ENCODE measurements at places on chromosomes 7 and 10. TPM values are rescaled to one million over a fixed set of nuclear protein-coding genes. Genes with fewer than 3 reads are reported as not detected.

- peak; percentile 85 for DNase-seq
These were observed 27.0 kb downstream of the AOC1 start for GRCh38 chr7:150879345-150879744.

GRCh38 chr10:10096296-10096695, 921.4 kb upstream of the CELF2 start:
- no peak for DNase-seq

- DNase-seq = no peak
These were observed 161.5 kb downstream of the FGFR2 start for GRCh38 chr10:121436630-121437341.

DNA sequence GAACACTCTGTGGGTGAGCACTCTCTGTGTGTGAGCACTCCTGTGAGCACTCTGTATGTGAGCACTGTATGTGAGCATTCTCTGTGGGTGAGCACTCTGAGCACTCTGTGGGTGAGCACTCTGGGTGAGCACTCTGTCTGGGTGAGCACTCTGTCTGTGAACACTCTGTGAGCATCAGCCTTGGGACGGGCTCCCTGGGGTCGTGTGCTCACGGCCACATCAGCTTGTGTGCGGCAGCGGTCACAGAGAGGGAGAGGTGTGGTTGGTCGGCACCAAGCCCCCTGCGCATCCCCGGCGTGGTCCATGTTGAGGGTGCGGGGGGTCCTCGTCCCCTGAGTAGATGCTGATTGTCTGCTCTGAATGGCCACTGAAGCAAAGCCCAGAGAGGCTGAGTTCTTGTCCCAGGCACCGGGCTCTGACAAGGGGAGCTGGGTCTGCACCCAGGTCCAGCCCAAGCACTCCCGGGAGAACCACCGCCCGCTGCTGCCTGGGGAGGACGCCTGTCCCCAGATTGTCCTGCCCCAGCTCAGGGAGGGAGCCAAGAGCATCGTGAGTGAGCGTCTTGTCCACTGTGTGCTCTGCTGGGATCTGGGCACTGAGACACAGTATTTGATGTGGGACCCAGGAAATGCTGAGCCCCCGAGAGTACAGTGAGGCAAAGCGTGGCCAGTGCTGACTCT, 143.7 kb downstream of the DNAJB6 start:
- DNase-seq = no peak

Gene PCGF5
- 34.0 TPM for total RNA-seq

Gene IFIT3
- 5.4 TPM for total RNA-seq

- DNase-seq = no peak
These were observed 2.1 kb downstream of the RET start for GRCh38 chr10:43078986-43079273.

GRCh38 chr10:111473361-111473760, 396.5 kb downstream of the ADRA2A start:
- DNase-seq = no peak

Gene PNLIPRP2
- total RNA-seq = not detected

- peak; percentile 47 for DNase-seq
These were observed 17.0 kb downstream of the TMEM130 start for GRCh38 chr7:98852826-98853225.

DNA sequence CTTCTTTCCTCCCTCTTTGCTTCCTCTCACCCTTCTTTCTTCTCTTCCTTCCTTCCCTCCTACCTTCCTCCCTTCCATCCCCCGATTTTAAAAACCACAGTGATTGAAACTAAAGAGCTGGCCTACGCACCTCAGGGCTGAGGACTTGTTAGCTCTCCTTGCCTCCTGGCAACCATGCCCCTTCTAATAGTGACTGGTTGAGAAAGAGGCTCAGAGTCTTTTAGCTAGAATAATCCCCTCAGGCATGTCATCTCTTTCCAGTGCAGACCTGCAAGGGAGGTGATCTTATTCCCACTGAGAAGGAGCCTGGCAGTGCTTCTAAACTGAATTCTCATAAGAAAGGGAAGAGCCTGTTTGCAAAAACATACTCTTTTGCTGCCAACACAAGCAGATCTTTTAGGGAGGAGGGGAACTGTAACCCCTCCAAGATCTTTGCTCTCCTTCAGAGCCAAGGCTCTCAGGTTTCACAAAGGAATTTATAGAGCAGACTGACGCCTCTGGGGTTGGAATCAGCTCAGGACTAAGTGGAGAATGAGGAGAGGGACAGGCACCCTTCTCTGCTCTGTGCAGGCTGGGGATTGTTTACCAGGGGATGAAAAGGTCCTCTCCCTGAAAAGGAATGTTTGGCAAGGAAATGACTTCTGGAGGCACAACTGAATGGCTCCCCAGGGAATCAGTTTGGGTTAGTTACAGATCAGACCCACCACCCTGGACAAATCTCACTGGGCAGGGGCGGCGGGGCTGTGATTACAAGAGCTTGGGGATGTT, 9.4 kb upstream of the ANKRD1 start:
- peak; percentile 82 for DNase-seq

DNA sequence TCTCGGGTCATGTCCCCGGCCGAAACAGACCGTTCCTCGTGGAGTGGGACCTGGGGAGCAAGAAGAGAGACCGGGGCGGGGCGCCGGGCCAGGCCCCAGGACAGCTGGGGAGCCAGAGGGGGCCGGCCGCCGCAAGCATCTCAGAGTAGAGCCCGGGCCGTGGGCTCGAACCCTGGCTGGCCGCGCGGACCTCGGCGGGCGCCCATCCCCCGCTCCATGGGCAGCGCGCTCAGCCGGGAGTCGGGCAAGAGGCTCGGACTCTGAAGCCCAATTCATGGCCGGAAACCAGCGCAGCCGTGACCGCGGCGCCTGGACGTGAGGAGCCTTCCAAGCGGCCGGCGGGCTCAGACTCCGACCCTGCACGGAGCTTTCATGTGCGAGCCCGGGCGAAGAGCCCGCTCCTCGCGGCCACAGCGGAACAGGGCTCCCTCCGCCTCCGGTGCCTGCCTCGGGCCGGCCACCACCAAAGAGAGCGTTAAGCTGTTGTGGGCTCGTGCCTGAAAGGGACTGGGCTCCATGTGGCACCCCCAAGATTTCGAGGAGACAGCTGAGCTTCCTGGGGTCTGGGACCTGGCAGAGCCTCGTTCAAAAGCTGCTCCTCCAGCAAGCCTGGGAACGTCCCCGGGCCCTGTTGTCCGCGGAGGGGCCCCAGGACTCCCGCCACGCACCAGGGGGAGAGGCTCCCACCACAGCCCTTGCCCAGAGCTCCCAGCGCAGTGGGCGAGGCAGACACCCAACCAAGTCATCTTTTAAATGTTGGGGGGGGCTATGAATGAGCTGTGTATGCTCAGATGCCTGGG, 757 bp upstream of the GRID1 start:
- DNase-seq = no peak

GRCh38 chr7:144011458-144012230, 11.5 kb downstream of the OR6B1 start:
- peak; percentile 40 for DNase-seq

- DNase-seq = peak; percentile 74
These were observed 56.7 kb downstream of the MKI67 start for GRCh38 chr10:128069351-128070051.

Gene GET4
- 48.0 TPM for total RNA-seq

- no peak for DNase-seq
These were observed 66.4 kb upstream of the ZNF438 start for GRCh38 chr10:31098046-31098445.

- no peak for DNase-seq
These were observed 11.8 kb downstream of the PON1 start for GRCh38 chr7:95312561-95312960.

Gene UPK3B
- total RNA-seq = 1.0 TPM

Gene OLAH
- not detected for total RNA-seq

Gene DLX6
- total RNA-seq = 0.80 TPM

Gene CUBN
- total RNA-seq = 0.90 TPM

GRCh38 chr10:100625816-100626215, 90.1 kb downstream of the HIF1AN start:
- DNase-seq = no peak

Gene GDF10
- total RNA-seq = not detected

Gene SMKR1
- 0.40 TPM for total RNA-seq

DNA sequence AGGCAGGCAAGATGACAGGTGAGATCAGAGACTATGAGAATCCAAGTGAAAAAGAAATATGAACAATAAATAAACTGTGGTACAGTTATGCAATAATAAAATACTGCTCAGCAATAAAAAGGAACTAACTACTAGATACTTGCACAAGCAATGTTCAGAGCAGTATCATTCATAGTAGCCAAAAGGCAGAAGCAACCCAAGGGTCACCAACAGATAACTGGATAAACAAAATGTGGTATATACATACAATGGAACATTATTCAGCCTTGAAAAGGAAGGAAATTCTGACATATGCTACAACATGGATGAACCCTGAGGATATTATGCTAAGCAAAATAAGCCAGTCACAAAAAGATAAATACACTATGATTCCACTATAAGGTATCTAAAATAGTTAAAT, 76.9 kb upstream of the KCNIP2 start:
- no peak for DNase-seq

Gene GPR158
- 10.9 TPM for total RNA-seq

Gene ACHE
- 0.27 TPM for total RNA-seq

Gene C10orf105
- total RNA-seq = not detected

DNA sequence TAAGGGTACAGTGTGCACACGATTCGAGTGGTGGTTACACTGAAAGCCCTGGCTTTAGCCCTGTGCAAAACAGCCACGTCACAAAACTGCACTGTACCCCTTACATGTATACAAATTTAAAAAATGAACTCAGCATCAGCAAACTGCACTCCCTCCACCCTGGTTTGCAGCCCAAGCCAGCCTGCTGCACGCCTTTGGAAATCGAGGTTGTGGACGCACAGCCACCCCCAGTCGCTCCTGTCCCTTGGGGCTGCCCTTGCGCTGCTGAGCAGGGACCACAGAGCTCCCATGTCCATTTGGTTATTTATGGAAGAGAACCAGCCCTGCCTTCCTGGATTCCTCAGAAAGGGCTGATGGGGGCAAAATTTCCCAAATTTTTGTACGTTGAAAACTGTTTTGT, 98.8 kb downstream of the INPP5A start:
- no peak for DNase-seq

- no peak for DNase-seq
These were observed 2.9 kb downstream of the A1CF start for GRCh38 chr10:50882540-50882983.

GRCh38 chr10:8211631-8212030, 157.1 kb downstream of the GATA3 start:
- peak; percentile 48 for DNase-seq

Gene C10orf67
- total RNA-seq = 0.10 TPM

Gene LIPK
- total RNA-seq = not detected

DNA sequence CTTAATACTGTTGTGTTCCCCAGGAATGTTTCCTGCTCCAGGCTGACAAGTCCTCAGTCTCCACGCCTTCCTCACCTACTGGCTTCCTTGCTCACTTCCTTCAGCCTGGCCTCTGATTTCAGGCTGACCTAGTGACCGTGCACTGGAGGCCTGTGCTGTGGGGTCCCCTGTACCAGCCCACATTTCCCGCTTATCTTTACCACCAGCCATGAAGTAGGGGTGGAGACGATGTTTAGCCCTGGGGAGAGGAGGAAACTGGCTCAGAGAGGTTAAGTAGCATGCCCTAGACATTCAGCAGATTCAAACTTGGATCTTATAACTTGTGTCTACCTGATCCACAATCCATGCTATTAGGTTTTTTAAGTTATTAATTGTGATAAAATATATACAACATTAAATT, 4.8 kb upstream of the ZNF488 start:
- DNase-seq = no peak

Gene CTAGE8
- not detected for total RNA-seq

DNA sequence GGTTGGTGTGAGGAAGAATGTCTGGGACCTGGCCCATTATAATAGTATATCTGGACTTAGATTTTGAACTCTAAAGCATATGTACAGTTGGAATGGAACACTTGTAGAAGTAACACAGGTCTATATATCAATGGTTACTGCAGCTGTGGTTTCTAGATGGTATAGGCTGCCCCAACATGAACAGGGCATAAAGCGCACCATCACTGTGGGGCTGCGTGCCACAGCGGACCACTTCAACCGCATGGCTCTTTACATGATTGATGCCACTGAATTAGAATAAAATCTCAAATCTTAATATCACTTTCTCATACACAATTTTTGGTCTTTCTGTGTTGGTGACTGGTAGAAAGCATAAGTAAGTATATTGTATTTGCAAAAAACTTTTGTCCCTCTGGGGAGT, 59.5 kb downstream of the KLRG2 start:
- DNase-seq = no peak

Gene CRTAC1
- total RNA-seq = not detected

- DNase-seq = no peak
These were observed 8.8 kb downstream of the GATA3 start for GRCh38 chr10:8063128-8063908.

DNA sequence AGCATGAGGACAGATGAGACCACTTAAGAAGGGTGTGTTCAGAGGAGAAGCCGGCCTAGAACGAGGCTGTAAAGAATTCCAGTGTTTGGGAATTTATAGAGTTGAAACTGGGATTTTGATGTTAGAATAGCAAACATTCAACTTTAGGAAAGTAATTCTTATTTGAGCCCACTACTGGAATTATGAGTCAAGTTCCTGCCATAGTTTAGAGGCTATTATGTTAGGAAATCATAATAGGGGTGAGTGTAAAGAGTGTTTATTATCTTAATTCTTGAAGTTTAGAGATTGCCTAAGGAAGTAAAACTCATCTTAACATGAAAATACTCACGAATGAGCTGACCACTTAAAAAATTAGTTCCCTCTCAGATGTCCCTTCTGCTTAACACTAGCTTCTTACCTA, 2.1 kb downstream of the CBLL1 start:
- no peak for DNase-seq

Gene ZNF722
- total RNA-seq = not detected

DNA sequence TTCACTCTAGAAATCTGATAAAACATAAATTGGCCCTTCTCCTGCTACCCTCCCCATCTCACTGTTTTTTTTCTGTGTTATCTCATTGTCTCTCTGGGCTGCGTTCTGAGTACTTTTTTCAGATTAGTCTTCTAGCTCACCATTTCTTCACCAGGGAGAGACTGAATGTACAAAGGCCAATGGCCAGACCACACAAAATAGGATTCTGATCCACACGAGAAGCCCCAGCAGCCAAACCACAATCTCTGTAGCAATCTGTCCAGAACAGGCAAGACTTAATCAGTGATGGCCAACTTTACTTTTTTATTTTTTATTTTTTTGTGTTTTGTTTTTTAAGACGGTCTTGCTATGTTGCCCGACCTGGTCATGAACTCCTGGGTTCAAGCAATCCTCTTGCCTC, 55.9 kb upstream of the PAPSS2 start:
- no peak for DNase-seq

DNA sequence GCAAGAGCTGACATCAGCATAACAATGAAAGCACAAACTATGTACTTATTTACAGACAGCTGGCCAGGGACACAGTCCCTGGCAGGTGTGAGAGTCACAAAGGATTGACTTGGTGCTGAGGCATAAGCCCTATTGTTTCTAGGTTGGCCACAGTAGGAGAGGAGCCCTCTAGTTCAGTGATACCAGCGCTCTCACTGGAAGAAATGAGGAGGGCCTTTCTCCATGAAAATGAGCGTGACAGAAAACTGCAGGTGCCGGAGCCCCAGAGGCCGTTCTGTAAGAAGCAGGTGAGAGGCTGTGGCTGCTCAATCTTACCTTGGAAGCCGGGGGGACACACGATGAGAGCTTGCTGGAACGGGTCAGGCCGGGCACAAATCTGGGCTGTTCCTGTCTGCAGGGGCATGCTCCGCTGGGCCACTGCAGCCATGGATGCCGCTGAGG, 90.5 kb downstream of the CLEC2L start:
- no peak for DNase-seq
